GM19239 (cell line): ENCODE measurements at places on chromosomes 5 and 9.

- no peak for DNase-seq
Measured at GRCh38 chr9:132183134-132183533, 21.3 kb downstream of the NTNG2 start.

GRCh38 chr9:109716631-109717030 lies 63.4 kb upstream of the PALM2AKAP2 start:
- DNase-seq = no peak

DNA sequence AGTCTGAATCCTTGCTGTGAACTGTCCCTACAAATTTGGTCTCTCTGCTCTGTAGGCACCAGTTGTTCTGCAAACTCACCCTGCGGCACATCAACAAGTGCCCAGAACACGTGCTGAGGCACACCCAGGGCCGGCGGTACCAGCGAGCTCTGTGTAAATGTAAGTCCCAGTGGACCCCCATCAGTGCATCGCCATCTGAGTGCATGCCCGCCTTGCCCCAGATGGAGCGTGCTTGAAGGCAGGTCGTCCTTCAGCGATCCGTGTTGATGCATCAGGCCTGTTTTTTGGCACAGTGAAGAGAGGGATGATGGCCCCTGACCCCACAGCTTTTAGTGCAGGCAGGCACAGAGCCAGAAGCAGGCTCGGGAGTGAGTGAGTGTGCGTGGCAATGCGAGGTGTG lies 1.3 kb downstream of the SURF2 start:
- no peak for DNase-seq

- no peak for DNase-seq
Measured at GRCh38 chr9:91500509-91501014, 76.9 kb upstream of the NFIL3 start.

GRCh38 chr9:5499889-5500398 lies 10.4 kb upstream of the PDCD1LG2 start:
- DNase-seq = no peak

- DNase-seq = no peak
Measured at GRCh38 chr9:127458921-127459320, 7.6 kb downstream of the LRSAM1 start.

GRCh38 chr9:94908583-94909249 lies 182.2 kb downstream of the AOPEP start:
- DNase-seq = no peak

- DNase-seq = no peak
Measured at GRCh38 chr9:1876891-1877496, 138.2 kb upstream of the SMARCA2 start.

- DNase-seq = no peak
Measured at GRCh38 chr5:81145329-81145935, 87.7 kb upstream of the CKMT2 start.

GRCh38 chr5:92544036-92544435 lies 1037.0 kb downstream of the NR2F1-AS1 start:
- no peak for DNase-seq

DNA sequence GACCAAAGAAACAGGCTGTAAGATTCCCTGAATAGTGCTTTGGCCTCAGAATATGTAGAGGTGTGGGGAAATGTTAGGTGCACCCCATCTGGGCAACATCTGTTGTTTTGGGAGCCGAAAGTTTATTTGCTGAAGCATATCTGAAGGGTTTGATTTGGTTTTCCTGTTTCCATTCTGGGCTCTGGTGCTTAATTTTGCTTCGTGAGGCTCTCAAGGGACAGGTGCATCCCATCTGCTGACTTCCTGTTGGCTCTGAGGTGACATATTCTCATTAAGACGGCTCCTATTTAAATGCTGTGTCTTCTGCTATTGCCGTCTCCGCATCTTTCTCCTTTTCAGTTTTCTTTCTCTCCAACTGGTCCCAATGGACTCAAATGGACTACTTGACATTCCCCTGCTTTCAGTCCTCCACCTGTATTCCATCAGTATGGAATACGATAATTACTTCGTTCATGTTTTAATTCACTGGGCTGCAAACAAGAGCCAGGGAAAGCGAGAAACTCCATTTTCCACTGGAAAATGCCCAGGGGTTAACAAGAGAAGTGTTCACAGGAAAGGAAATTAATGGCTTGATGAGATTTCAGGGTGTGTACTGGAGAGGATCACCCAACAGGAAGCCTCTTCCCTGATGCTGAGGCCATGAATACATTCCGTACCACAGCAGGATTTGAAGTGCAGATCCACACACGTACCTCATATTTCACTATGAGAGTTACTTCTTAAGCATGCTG lies 104.0 kb downstream of the MTX3 start:
- DNase-seq = no peak

DNA sequence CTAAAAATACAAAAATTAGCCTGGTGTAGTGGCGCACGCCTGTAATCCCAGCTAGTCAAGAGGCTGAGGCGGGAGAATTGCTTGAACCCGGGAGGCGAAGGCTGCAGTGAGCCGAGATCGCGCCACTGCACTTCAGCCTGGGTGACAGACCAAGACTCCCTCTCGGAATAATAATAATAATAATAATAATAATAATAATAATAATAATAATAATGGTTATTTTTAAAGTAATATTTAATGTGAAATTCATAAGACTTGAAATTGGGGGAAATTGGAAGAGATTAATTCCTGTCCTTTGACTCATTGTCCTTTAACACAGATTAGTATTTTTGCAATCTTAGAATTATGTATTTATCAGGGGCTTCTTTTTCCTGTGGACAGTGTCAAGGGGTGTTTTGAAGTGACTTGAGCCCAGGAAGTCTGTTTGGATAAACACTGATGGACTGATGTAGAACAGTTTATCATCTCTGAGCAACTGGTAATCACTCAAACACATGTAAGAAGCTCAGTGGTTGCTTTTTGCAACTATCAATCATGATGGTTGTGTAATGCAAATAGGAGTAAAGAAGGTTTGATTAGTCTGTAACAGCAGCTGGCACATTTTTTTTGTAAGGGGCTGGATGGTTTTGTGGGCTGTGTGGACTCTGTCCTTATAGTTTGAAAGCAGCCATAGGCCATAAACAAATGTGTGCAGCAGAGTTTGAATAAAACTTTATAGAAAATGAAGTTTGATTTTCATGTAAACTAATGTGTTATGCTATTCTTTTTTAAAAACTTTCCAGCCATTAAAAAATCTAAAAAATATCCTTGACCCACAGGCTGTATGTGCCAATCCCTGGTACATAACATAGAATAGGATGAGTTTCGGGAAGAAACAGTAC lies 93.5 kb downstream of the F2RL2 start:
- DNase-seq = no peak

DNA sequence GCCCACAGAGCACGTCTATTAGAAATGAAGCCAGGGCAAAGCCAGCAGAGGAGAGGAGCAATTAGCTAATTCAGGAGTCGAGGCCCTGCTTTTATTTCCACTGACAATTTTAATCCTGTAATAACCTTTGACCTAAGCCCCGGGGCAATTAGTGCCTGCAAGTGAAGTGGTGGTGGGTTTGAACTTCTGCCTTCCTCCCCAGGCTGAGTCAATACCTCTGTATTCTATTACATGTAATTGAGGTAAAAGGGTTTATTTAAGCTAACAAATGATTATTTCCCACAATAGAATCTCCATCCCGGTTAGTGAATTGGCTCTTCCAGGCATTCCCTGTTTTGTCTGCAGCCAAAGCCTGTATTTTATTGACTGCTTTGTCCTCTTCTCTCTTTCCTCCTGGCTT lies 49.9 kb downstream of the FGF18 start:
- DNase-seq = no peak

- no peak for DNase-seq
Measured at GRCh38 chr5:41373230-41373629, 137.2 kb downstream of the PLCXD3 start.

DNA sequence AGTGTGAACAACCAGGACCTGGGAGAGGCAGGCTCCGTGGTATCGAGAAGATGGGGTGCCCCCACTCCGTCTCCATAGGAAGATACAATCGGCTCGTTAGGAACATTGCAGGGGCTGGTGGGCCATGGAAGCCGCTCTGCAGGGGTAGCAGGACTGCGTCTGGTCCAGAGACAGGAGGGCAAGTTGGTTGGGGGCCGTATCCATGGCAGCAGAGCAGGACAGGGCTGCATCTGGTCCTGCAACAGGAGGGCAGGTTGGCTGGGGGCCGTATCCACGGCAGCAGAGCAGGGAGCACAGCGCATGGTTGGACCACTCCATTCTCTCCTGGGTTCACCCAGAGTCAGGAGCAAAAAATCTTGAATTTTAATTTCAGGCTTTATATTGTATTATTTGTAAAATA lies 98.2 kb downstream of the ANKRD33B start:
- DNase-seq = no peak

DNA sequence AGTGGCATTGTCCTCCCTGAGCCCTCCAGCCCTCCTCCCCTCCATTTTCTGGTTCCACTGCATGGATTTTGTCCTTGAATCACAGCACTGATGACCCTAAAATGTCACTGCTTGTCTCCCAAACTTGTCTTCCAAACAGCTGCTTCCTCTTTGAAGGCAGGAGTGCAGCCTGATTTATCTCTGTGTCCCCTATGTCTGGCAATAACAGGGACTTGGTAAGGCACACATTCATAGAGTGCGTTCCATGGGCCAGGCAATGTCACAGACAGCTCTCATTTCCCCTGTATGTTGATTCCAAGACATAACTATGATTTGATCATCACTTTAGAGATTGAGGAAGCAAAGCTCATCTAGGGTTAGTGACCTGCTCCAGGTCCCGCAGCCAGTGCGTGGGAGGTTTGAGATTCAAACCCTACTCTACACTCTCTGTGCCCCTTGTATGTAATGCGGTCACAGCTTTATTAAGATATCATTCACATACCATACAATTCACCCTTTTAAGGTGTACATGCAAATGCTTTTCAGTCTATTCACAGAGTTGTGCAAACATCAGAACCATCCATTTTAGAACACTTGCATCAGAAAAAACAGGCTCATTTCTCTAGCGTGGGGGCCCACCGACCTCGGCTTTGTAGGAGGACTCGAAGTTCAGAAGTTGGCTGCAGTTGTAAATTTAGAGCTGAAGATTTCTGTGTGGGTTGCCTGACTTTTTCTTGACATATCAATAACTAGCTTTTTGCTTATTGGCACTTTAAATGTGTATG lies 28.4 kb upstream of the BOD1 start:
- DNase-seq = no peak

GRCh38 chr5:167639766-167640165 lies 651.7 kb upstream of the WWC1 start:
- no peak for DNase-seq

DNA sequence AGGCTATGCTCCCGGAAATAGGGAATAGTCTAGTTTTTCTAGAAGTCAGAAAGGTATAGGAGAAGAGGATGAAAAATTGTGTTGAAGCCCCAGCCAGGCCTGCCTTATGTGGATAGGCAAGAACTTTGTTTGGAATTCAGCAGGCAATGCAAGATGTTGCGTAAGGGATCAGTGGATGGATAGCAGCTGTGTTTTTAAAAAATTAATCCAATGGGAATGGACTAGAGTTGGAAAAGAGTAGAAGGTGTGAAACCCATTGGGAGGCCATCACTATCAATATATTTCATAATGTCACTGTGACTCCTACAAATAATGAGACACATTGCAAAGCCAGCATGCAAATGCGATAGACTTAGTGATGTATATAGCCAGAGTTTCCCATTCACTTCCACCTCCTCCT lies 281.9 kb downstream of the MARCHF11 start:
- no peak for DNase-seq

GRCh38 chr5:106376522-106376921 lies 1294.2 kb downstream of the EFNA5 start:
- DNase-seq = no peak

DNA sequence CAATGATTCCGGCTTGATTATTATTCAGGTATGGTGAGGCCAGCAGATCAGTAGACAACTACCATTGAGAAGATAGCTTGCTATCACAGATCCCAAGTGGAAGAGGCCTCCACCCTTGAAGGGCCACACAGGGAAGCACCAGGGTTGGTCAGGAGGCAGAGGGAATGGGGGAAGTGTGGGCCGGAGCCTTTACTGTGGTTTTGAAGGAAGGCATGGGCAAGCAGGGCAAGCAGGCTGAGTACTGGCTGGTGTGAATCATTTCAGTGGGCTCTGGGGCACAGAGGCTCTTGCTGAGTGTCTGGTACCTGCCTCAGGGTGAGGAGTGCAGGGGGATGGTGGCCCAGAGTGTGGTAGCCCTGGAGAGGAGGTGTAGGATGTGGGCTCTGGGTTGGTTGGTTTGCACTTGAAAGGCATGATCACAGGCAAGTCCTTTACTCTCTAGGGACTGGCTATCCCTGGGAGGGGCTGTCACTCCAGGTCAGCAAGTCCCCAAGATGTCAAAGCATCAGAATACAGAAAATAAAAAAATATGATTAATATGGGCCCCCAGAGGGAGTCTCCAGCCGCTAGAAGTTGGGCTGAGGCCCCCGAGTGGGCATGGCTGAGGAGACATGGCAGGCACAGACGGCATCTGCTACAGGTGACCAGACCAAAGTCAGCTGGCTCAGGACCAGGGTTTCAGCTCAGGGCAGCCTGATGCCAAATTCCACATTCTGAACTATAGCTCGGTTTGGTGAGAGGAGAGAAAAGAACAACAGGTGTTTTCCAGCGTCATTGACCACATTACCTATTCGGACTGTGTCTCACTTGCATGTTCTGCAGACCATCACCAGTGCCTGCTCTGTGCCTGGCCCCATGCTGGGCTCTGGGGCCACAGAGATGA lies 9.7 kb upstream of the SUSD3 start:
- DNase-seq = no peak

DNA sequence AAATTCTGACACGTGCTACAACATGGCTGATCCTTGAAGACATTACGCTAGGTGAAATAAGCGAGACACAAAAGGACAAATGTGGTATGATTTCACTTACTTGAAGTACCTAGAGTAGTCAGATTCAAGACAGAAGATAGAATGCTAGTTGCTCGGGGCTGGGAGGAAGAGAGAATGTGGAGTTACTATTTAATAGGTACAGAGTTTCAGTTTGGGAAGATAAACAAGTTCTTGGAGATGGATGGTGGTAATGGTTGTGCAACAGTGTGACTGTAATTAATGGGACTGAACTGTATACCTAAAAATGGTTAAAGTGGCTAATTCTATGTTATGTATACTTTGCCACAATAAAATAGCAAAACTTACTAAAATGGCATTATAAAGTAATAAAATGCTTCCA lies 34.4 kb downstream of the PAM start:
- DNase-seq = no peak

DNA sequence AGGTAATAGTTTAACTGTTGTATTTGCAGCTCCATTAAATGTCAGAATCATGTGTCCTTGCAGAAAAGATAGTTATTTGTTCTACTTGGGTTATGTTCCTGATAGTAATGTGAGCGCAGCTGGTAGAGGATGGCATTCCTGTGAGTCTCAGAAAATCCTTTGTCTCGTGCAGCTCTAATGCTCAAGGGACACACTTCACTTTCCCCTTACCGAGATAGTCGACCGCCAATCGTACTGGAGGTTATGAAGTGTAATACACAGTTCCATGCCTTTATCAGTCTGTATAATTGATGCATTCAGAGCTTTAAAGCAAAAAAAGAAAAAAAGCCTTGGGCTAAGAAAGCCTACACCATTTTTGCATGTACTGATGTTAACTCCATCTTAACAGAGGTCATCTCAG lies 60.2 kb upstream of the SRP19 start:
- DNase-seq = no peak

DNA sequence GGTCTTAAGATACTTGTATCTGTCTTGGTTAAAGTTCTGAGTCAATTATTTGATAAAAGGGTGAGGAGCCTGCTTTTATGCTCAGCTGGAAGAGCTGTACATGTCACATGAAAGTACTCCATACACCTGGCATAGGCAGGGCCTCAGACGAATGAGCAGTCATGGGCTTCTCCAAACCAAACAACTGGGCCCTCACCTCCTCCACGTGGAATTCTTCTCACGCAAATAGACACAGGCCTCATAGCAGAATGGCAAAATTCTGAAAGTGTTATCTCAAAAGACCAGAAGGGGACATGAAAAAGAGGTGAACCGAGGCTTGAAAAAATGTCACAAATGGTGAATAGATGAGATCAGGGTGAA lies 48.6 kb downstream of the FAM240B start:
- no peak for DNase-seq

GRCh38 chr9:5569891-5570290 lies 59.0 kb upstream of the RIC1 start:
- DNase-seq = no peak
